ENCODE measurements at places on chromosomes 3 and 15.

DNA sequence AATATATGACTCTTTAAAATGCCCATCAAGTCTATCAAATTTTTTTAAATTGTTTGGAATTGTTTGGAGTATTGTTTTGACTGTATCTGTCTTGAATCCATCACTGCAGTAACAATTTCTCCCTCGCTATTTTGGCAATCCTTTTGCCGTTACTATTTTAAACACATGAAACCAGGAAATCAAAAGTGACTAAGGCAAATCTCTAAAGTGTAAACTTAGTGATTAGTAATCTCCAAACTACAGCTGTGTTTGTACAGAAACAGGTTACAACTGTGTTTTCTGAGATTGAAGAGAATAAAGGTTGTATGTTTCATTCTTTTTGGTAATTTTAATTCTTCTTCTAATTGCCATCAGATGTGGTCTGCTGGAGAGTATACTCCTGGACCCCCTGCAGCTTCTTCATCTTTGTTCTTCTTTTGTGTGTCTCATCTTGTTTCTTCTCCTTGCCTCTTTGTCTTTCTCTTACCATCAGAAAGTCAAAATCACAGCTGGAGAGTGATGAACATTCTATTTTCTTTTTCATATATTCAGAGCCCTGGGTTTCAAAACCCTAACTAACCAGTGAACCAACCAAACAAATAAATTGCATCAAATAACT lies 465.4 kb downstream of the RBMS3 start:
- no peak for DNase-seq

- no peak for DNase-seq
Measured at GRCh38 chr3:170751083-170751898, 118.7 kb downstream of the RPL22L1 start.

- no peak for DNase-seq
Measured at GRCh38 chr3:23202203-23202920, 765 bp upstream of the UBE2E2 start.

DNA sequence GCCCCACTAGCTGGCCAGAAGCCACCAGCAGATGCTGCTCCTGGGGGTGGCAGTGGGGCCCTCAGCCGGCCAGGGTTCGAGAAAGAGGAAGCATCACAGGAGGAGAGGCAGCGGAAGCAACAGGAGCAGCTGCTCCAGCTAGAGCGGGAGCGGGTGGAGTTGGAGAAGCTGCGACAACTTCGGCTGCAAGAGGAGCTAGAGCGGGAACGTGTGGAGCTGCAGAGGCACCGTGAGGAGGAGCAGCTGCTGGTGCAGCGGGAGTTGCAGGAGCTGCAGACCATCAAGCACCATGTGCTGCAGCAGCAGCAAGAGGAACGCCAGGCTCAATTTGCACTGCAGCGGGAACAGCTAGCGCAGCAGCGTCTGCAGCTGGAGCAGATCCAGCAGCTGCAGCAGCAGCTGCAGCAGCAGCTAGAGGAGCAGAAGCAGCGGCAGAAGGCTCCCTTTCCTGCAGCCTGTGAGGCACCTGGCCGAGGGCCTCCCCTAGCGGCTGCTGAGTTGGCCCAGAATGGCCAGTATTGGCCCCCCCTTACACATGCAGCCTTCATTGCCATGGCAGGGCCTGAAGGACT lies 17.5 kb upstream of the APEH start:
- DNase-seq = peak; percentile 75

DNA sequence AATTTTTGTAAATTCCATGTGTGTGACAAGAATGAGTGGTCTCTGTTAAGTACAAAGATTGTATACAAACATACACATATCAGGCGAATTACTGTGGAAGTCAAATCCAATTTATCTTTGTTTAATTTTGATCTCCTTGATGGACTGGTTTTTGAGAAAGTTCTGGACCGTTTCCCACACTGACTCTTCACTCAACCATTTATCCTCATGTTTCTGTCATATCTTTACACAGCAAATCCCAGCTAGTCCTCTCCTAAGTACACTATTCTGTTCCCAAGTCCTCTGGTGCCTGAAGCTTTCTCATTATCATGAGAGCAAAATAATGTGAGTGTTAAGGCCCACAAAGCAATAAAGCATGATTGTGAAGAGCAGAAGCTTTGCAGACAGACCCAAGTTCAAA lies 189.9 kb downstream of the WNT5A start:
- DNase-seq = no peak

- DNase-seq = no peak
Measured at GRCh38 chr3:129063091-129063640, 2.6 kb downstream of the GP9 start.

DNA sequence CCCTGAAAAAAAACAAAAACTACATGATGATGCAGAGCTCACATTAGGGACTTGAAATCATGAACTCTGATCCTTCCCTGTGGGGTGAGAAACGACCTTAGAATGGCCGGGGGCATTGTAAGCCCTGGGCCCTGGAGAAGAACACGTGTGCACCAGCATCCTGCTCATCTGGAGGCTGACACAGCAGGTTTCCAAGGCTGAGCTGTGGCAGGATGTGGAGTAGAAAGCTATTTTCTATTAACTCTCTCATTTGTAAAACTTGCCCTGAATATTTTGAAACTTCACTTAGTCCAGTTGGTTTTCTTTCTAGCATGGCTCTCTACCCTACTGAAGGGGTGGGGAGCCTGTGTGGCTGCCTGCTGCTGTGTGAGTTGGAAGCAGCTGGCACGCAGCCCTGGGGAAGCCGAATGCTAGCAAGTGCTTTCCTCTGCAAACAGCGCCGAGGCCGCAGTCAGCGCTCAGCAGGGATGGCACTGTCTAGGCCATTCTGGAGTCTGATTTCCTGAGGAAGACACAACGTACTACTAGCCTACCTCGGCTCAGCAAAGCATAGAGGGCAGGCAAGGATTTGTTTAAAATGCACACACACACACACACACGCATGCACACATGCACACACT lies 58.0 kb downstream of the GABRG3 start:
- no peak for DNase-seq

GRCh38 chr3:35724106-35724505 lies 84.8 kb downstream of the ARPP21 start:
- DNase-seq = no peak

GRCh38 chr15:51782357-51782896 lies 31.0 kb downstream of the TMOD2 start:
- no peak for DNase-seq

- DNase-seq = no peak
Measured at GRCh38 chr3:174495311-174495710, 363.8 kb upstream of the NAALADL2 start.

GRCh38 chr3:882533-882932 lies 210.3 kb upstream of the CNTN6 start:
- DNase-seq = no peak

DNA sequence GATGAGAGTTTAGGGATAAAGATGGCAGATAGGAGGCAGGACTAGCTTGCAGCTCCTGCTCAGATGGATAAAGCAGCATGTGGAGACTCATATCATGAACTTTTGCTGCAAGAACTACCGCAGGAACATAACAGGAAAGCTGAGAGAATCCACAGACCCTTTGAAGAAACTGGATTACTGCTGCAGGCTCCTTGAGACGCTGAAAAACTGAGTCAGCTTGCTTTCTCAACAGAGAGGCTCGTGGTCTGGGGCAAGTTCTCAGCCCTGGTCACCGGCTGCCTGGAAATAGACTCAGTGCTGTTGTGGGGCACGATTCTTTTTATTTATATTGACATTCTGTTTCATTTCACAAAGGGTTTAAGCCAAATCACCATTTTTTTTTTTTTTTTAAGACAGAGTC lies 28.8 kb upstream of the TRIM59 start:
- DNase-seq = no peak

DNA sequence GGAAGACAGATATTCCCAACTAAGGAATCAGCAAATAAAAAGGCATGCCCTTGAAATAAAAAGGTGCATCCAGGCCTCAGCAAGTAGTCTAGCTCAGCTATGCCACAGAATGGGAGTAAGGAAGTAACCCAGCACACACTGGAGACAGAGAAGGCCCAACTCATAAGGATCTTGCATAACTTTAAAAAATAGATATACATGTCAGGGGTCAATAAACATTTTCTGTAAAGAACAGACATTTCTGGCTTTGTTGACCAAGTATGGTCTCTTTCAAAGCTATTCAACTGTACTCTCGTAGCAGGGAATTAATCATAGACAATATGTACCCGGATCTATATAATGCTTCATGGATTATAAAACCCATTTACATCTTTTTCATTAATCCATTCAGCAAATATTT lies 449.3 kb downstream of the TAFA4 start:
- DNase-seq = no peak

DNA sequence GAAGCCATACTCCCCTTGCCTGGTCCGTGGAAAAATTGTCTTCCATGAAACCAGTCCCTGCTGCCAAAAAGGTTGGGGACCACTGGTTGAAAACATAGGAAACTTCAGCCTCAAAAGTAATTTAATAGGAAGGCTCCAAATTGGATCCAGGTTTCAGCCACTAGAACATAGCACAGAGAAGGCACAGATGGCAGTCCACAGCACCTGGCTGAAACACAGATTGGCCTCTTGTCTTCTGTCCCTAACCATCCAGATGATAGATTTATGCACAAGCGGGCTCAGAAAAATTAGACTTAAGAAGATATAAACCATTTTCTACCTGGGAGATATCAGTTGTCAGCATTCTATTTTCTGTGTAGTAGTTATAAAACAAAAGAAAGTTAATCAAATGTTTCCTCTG lies 397.1 kb downstream of the CNTN4 start:
- DNase-seq = no peak

DNA sequence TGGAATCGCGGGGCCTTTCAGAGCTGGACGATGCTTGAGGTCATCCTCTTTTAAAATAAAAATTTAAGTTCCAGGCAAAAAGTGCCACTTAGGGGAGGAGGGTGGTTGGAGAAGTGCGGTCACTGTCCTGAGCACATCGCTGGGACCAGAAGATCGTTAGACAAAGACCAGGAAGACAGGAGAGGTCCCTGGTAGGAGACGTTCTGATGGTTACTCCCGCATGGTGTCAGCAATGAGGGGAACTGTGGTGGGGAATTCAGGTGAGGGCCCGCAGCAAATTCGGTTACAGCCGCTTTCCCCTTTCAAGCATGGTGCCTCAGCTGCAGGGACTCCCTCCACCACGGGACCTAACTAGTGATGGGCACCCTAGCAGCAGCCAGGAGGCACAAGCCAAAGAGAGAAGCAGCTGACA lies 1.0 kb upstream of the ISY1 start:
- peak; percentile 51 for DNase-seq

GRCh38 chr3:99681512-99681911 lies 43.1 kb downstream of the COL8A1 start:
- DNase-seq = no peak

- no peak for DNase-seq
Measured at GRCh38 chr3:67239353-67239752, 241.2 kb downstream of the KBTBD8 start.

DNA sequence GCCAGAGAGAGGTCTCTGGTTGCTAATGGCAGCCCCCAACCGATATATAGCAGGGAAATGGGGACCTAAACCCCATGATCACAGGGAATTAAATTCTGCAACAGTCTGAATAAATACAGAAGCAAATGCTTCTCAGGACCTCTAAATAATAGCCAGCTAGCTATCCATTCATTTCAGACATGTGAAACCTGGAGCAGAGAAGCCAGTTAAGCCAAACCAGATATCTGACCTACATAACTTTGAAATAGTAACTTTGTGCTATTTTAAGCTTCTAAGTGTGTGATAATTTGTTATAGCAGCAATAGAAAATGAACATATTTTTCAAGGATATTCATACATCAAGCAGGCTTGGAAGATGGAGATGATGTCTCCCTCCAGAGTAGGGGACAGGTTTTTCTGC lies 1062.9 kb upstream of the CADM2 start:
- DNase-seq = no peak

DNA sequence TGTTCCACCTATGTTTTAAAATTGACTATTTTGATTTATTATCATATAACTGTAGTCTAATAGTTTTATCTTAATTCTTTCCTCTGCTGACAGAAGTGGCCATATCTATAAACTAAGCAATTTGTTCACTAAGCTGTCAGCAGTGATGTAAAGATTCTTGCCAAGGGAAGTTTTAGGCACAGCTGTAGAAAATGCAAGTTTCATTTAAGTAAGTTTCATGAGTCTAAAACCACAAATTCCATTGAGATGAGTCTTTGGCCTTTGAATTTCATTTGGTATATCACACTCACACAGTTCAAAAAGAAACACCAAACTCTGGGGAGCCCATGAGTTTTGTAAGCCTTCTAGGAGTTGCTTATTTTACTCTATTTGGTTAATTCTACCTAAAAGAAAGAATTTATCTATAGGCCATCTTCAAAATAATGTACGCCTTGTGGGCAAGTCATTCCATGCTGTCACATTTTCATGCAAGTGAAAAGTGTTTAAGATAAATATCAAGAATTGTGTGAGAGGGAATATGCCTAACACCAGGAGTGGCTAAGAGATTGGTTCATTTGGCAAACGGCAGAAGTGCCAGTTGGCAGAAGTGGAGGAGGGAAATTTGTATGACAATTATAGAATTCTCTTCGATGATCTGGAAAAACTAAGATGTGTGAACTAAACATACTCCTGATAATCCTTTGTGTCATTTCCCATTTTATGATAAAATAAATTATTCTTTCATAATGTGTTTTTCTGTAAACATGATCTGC lies 292.9 kb downstream of the ZIC4 start:
- DNase-seq = no peak

DNA sequence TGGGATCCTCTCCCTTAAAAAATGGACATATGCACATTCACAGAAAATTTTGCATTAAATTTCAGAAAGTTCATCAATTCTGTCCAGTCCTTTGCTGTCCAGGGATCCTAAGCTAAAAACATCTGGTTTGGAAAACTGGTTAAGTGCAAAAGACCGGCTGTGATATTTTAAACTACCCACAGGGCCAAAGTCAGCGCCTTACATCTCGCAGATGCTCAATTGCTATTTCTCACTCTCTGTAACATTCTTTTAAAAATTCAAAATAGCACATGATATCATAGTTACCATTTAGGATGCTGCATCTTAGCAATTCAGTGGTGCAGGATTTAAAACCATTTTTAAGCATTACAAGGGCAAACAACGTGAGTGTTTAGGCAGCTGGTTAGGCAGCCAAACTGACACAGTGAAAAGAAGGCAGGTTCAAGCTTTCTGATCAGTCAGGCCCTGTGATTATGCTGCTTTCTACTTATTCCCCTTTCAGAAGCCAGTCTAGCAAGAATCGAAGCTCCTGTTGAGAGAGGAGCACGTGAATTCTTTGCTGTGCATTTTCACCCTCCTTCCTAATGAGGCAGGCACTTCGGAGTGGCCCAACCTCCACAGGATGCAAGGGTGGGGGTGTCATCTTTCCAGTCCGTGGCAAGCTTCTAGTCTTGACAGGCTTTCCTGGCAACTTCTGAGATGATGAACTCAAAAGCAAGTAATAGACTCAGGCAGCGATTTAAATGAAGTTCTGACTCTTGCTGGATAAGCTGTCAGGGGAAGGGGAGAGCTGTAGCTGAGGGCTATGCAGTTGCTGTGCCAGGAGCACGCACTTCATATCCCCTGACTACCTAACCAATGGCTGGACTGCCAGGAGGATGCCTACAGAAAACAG lies 8.8 kb downstream of the PRICKLE2 start:
- no peak for DNase-seq
